Activated CD8-positive, alpha-beta T cell treated with anti-CD3 and anti-CD28 coated beads, Interleukin-2, amount 10 ng/mL, durations not matched to agents 7 days and 5 days (primary cell): ENCODE measurements at places on chromosomes 1 and 21. TPM values are rescaled to one million over a fixed set of nuclear protein-coding genes. Genes with fewer than 3 reads are reported as not detected.

RPF1 gene
- total RNA-seq, result 41.6 TPM

S100A7A gene
- total RNA-seq, result not detected

CENPF gene
- total RNA-seq, result 180 TPM

OPTC gene
- not detected for total RNA-seq

DIO1 gene
- not detected for total RNA-seq

NBPF10 gene
- 2.5 TPM for total RNA-seq

PIK3CD gene
- total RNA-seq, result 283 TPM

RGS8 gene
- not detected for total RNA-seq

C8A gene
- not detected for total RNA-seq

FLG2 gene
- not detected for total RNA-seq
